ENCODE measurements at places on chromosomes 3 and 15. TPM values are rescaled to one million over a fixed set of nuclear protein-coding genes. Genes with fewer than 3 reads are reported as not detected.

GRCh38 chr3:116084999-116085791 is 360.1 kb downstream of the LSAMP start:
- no peak for DNase-seq

DNA sequence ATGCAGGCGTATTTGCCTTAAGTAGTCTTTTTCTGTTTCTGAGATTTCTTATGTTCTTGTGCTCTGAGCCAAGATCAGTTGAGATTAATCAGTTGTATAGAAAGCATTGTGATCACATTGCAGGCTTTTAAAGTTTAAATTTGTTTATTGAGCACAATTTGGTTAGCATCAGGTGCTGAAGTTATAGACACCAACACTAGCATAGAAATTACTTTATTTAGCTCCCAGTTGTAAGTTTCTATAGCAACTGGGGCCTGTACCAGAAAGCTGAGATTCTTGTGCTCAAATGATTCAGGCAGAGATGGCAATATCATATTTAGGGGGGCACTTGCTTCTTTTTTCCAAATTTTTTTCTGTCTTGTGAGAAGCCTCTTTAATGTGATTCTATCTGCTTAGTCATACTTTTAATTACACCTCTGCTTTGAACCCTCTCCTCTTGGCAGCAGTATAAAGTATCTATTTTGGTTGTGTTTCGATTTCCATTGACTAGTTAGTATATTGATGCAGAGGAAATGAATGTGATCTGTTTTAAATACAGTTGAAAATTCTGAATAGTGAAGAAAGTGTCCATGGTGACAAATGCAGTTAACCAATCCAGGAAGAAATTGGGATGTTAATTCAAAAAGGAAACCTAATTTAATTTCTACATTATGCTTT is 241.7 kb upstream of the GBE1 start:
- DNase-seq = no peak

NRROS gene
- 0.45 TPM for total RNA-seq

RTP3 gene
- total RNA-seq = not detected

MAGI1 gene
- 83.9 TPM for total RNA-seq
